ENCODE measurements at places on chromosomes 2 and 18.

- DNase-seq: no peak
These were observed 48.2 kb downstream of the SLC66A3 start for GRCh38 chr2:11203480-11203879.

DNA sequence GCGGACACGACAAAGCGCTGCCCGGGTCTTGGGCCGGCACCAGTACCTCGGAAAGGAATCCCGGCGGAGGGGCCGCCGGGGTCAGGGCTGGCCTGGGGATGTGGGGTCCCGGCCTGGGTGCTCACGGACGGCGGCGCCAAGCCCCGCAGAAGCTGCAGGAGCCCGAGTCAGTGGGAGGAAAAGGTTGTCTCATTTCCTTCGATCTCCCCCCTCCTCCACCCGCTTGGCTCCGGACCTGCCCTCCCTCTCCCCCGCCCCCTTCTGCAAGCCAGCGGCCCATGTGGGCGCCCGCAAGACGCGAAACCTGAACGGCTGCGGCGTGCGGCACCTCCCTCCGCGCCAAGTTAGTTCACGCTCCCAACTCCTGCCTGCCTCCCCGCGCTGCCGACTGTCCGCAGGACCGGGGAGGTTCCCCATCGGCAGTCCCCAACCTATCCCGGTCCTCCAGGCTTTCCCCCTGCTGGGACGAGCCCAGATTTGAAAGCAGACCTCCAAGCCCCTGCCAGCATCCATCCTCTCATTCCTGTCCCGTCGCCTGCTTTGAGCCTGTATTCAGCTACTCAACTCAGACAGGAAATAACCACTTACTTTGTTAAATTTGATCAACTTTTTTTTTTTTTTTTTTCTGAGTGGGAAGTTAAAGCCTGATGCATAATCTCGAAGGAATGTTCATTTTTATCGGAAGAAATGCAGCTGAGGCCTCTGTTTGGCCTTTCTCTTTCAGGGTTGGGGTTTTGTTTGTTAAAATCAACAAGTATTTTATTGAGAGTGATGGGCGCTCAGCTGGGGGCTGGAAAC is at the start of gene EVA1A:
Gene EVA1A, minus strand, starts transcription at position 172 of the 798 bp plus-strand sequence. CDS start 42,799 bp downstream, outside the sequence.
- DNase-seq: no peak

- DNase-seq: no peak
These were observed 20.8 kb upstream of the LYPD1 start for GRCh38 chr2:132690664-132691303.

DNA sequence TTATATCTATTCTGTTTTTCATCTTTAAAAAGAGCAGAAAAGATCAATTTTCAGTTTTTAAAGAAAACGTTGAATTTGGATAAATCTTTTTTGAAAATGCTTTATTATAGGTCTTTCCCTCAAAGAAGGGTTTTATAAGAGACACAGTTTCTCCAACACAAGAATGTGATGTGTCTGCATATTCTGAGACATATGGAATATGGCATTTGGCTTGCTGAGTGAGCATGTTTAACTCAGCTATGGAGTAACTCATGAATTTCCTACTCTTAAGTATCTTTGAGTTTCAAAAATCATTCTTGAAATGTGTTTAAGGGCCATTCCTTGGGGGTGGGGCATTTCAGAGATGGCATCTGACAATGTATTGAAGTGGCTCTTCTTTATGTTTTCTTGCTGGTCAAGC is 191.5 kb downstream of the CCDC85A start:
- DNase-seq: no peak

DNA sequence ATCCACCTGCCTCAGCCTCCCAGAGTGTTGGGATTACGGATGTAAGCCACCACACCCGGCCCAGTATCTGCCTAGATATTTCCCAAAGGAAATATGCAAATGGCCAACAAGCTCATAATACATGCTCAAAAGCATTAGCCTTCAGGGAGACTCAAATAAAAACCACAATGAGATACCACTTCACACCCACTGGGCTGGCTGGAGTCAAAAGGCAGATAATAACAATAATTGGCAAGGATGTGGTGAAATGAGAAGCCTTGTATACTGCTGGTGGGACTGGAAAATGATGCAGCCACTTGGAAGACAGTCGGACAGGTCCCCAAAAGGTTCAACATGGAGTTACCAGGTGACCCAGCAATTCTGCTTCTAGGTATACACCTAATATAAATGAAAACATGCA is 20.5 kb upstream of the ZNF516 start:
- DNase-seq: no peak

- no peak for DNase-seq
These were observed 362.0 kb downstream of the SOCS6 start for GRCh38 chr18:70650878-70651277.

DNA sequence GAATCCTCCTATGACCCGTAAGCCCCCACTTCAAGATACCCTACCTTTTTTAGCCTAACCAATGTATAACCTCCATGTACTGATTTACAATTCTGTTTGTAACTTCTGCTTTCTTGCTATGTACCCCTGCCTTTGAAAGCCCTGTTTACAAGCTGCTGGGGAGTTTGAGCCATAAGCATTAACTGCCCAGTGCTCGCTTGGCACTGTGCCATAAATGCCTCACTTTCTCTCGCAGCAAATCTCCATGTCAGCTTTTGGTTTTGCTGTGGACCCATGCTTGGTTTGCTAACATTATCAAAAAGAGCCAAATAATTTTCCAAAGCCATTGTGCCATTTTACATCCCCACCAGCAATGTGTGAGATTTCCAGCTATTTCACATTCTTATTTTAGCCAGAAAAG is 51.8 kb downstream of the TEX51 start:
- DNase-seq: no peak

DNA sequence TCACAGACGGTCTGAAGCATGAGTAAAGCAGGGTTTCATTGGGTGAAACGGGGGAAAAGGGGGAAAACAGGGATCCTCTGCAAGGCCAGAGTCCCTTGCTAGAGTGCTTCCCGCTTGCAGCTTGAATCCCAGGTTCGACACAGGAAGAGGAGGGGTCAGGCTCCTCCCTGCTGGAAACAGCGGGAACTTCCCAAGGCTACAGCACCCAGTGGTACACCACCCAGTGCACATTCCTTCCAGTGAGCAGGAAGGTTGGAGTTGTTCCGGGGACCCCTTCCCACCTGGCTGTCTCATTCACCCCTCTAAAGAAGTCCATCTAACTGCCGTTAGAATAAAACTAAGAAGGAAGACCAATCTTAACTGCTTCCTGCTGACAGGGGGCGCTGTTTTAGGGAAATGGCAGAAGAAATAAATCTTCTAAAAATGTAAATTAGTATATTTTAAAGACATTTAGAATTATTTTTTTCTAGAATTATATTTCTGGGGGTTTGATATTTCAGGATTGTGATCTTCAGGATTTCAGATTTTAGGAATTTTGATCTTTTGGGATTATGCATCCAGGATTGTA is 230.9 kb downstream of the RBM43 start:
- DNase-seq: no peak

GRCh38 chr2:54691445-54692135 is 31.9 kb upstream of the EML6 start:
- DNase-seq: no peak

GRCh38 chr18:51478908-51479307 is 281.4 kb upstream of the MEX3C start:
- DNase-seq: no peak

GRCh38 chr18:58323866-58324762 is 280.1 kb downstream of the NEDD4L start:
- DNase-seq: no peak

- no peak for DNase-seq
These were observed 2.8 kb downstream of the SNORC start for GRCh38 chr2:232872826-232873225.
